ENCODE measurements at places on chromosomes 16 and 17. TPM values are rescaled to one million over a fixed set of nuclear protein-coding genes. Genes with fewer than 3 reads are reported as not detected.

The METTL26 gene
- total RNA-seq = 100 TPM

DNA sequence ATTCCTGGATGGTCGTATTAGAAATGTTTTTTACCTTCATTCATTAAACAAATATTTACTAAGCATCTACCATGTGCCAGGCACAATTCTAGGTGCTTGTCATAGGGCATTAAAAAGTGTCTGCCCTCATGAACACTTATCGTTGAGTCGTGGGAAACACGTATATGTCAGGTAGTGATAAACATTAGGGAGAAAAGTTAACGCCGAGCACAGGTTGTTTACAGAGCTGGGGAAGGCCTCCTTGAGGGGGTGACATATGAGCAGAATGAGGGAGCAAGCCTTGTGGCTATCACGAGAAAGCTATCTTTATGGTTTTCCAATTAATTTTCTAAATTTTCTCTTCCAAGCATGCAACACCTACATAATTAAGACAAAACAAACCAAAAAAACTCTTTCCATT is 985 bp upstream of the ZNF213 start:
- DNase-seq = no peak

DNA sequence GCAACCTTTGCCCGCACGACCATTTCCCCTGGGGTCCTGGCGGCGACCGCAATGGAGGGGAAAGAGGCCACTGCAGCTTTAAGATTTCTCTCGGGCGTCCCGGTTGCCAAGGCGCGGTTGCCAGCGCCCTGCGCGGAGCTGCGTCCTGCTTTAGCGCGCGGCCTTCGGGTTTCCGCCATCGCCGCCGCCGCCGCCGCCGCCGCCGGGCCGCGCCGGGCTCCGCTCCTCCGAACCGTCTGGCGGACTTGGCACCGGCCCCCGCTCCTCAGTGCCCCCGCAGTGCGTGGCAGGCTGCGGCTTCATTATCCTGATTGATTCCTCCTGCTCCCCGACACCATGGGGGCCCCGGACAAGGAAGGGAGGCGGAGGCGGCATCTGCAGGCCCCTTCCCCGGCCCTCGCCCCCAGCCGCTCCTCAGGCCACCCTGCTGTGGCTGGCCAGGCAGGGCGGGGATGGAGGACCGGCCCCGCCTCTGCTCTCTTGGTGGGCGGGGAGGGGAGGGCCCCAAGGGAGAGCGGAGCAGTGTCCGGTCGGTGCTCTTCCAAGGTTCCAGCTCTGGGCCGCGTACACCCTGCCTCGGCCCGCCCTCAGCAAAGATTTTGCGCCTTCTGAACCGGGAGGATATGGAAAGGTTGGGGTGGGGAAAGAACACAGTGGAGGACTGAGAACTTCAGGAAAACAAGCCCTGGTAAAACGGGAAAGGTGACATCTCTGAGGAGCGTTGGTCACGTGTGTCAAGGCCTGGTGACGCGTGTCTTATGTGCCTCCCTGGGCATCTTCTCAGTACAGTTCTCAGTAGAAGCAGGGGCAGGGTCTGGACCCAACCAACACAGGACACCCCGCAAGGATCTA is 34.0 kb downstream of the NEUROD2 start:
- peak; percentile 79 for DNase-seq

DNA sequence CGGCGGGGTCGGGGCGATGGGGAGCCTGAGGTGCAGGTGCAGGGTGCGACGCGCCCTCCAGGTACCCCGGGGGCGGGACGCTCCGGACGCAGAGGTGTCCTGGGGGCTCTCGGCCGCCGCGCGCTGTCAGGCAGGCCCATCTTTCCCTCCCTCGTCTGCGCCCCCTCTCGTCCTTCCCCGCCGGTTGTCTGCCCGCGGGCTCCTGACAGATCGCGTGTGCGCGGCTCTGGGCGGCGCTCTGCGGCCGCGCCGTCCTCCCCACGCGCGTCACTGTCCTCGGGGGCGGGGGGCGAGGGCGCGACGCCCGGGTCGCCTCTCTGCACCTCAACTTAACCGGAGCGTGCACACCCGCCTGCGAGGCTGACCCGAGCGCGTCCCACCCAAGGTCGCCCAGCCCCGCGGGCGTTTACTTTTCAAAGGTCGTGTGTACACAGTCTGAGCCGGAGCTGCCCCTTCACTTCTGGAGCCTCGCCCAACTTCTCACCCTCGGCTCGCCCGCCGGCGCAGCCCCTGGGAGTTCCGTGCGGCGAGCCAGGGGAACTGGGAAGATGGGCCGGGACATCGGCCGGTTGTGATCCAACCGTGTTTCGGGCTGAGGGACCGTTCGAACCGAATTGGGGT is 512 bp downstream of the AKAP1 start:
- no peak for DNase-seq

DNA sequence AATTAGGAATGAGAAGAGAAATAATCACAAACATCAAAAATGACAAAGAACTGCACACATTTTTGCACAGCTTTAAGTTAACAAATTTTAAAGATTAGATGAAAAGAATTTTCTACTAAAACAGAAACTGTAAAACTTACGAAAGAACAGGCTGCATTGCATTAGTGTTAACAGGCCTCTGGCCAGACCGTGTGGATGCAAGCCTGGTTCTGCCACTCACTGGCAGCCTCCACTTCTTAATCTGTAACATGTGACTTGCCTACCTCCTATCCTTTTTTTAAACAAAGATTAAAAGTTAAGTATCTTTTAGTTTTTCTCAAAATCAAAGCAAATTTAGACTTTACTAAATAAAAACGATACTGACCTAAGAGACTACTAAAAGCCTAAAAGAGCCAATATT is 37.5 kb downstream of the CREBBP start:
- DNase-seq = no peak

- no peak for DNase-seq
Measured at GRCh38 chr16:84897911-84898377, 78.2 kb downstream of the CRISPLD2 start.
